Activated T-helper 2 cell treated with anti-CD3 and anti-CD28 coated beads, Interferon-gamma antibody, Interleukin-2, Interleukin-4, amounts not matched to agents 10 μg/mL and 5 μg/mL and 100 μg/mL, durations not matched to agents 14 hours and 24 hours and 36 hours (primary cell): ENCODE measurements at places on chromosomes 7 and 10. TPM values are rescaled to one million over a fixed set of nuclear protein-coding genes. Genes with fewer than 3 reads are reported as not detected.

GRCh38 chr7:71976645-71977044, 435.5 kb downstream of the CALN1 start:
- no peak overlapping the region for H3K4me3 ChIP-seq
- no peak for DNase-seq
- H3K27ac ChIP-seq: no peak overlapping the region
- no peaks in the 10 kb centered on the region for H3K27me3 ChIP-seq
- no peaks in the 10 kb centered on the region for H3K4me1 ChIP-seq
- H3K36me3 ChIP-seq: no peaks in the 10 kb centered on the region

FKBP6 gene
- total RNA-seq: not detected in 2 replicates

DNA sequence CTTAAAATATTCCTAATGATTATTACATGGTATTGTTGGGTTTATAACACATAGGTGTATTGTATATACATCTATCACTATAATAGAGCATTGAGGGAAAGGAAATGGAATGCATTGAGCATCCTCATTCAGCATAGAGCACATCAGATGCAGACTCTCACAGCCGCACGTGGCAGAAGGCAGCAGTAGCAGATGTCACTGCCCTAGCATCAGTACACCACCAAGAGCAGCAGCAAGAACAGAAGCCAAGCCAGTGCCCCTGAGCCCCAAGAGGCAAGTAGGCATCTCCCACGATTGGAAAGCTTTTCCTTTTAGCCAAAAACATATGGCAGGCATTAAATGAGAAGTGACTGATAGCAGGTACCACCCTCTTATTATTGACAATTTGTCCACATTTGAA, 510.0 kb downstream of the TNS3 start:
- H3K36me3 ChIP-seq: no peaks in the 10 kb centered on the region
- H3K27ac ChIP-seq: no peak overlapping the region
- no peaks in the 10 kb centered on the region for H3K4me1 ChIP-seq
- H3K4me3 ChIP-seq: no peak overlapping the region
- no peaks in the 10 kb centered on the region for H3K27me3 ChIP-seq

DNA sequence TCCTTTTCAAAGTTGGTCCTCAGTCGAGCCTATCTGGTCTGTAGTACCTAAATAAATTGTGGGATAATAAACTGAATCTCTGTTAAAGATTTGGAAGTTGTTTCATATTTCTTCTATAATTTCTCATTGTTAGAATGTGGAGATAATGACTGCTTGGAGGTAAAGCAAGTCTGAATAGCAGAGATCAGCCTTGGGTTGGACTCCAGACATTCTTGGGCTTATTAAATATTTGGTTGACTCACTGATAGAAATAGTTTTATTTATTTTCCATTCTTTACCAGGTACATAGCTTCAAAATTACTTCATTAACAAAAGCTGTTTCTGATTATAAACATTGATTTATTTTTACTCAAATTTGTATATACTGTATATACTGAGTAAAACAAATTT, 34.3 kb downstream of the TPST1 start:
- H3K27ac ChIP-seq: no peak overlapping the region
- no peak overlapping the region for H3K4me3 ChIP-seq
- no peak for DNase-seq
- no peaks in the 10 kb centered on the region for H3K36me3 ChIP-seq

GRCh38 chr10:79353726-79354125, 6.5 kb downstream of the PPIF start:
- peaks cover 87% of the 10 kb centered on the region for H3K36me3 ChIP-seq
- H3K27me3 ChIP-seq: no peaks in the 10 kb centered on the region
- H3K4me3 ChIP-seq: no peak overlapping the region
- peaks cover 42% of the 10 kb centered on the region for H3K4me1 ChIP-seq
- no peak overlapping the region for H3K27ac ChIP-seq

ATRNL1 gene
- 0.50 and 0.87 TPM in 2 replicates for total RNA-seq

GRCh38 chr7:23353172-23353571, 54.0 kb downstream of the MALSU1 start:
- H3K4me1 ChIP-seq: peaks cover 51% of the 10 kb centered on the region
- DNase-seq: no peak
- peaks cover 22% of the 10 kb centered on the region for H3K36me3 ChIP-seq
- H3K27ac ChIP-seq: no peak overlapping the region

- H3K27me3 ChIP-seq: no peaks in the 10 kb centered on the region
- H3K4me1 ChIP-seq: no peaks in the 10 kb centered on the region
- H3K4me3 ChIP-seq: no peak overlapping the region
- H3K27ac ChIP-seq: no peak overlapping the region
- H3K36me3 ChIP-seq: no peaks in the 10 kb centered on the region
Measured at GRCh38 chr10:127441350-127442219, 107.5 kb upstream of the NPS start.

- no peaks in the 10 kb centered on the region for H3K27me3 ChIP-seq
- peaks cover 47% of the 10 kb centered on the region for H3K36me3 ChIP-seq
- no peak overlapping the region for H3K4me3 ChIP-seq
- DNase-seq: no peak
- peaks cover 1% of the 10 kb centered on the region for H3K4me1 ChIP-seq
Measured at GRCh38 chr7:105661625-105662024, 80.3 kb upstream of the EFCAB10 start.

GRCh38 chr7:50557099-50557498, 8.1 kb downstream of the DDC start:
- H3K27me3 ChIP-seq: peaks cover 18% of the 10 kb centered on the region
- no peak overlapping the region for H3K4me3 ChIP-seq
- H3K27ac ChIP-seq: no peak overlapping the region
- DNase-seq: no peak
- no peaks in the 10 kb centered on the region for H3K36me3 ChIP-seq

DNA sequence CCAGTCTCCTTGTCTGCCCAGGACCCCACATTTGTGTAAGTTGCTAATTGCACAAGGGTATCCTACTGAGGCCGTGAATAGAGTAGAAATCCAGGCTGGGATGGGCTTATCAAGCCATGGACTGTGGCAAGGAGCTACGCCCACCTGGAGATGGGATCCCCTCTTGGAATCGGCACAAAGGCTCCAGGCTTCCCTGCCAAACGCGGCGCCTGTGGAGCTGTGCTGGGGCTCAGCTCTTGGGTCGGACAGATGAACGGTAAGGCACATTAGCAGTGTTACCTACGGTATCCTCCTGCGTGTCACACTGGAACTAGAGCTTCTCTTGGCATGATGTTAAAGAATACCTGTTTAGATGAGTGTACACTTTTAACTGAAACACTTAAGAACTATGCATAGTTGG, 196.7 kb downstream of the CELF2 start:
- H3K4me3 ChIP-seq: no peak overlapping the region
- peaks cover 98% of the 10 kb centered on the region for H3K36me3 ChIP-seq
- H3K4me1 ChIP-seq: peaks cover 86% of the 10 kb centered on the region

- H3K4me3 ChIP-seq: no peak overlapping the region
- H3K4me1 ChIP-seq: no peaks in the 10 kb centered on the region
- H3K36me3 ChIP-seq: no peaks in the 10 kb centered on the region
- H3K27ac ChIP-seq: no peak overlapping the region
- DNase-seq: no peak
- peaks cover 14% of the 10 kb centered on the region for H3K27me3 ChIP-seq
Measured at GRCh38 chr10:95350219-95350829, 59.5 kb upstream of the PDLIM1 start.

GRCh38 chr7:76509931-76510877, at the start of gene UPK3B:
Gene UPK3B, plus strand, starts transcription at chr7:76510552. Its CDS starts 101 bp downstream, at chr7:76510653.
- DNase-seq: peak; percentile 8
- H3K27me3 ChIP-seq: no peaks in the 10 kb centered on the region
- H3K27ac ChIP-seq: no peak within 1 kb of the TSS

GRCh38 chr10:5314840-5315239, 49.9 kb upstream of the UCN3 start:
- H3K27me3 ChIP-seq: no peaks in the 10 kb centered on the region
- DNase-seq: no peak
- no peak overlapping the region for H3K4me3 ChIP-seq
- H3K36me3 ChIP-seq: peaks cover 6% of the 10 kb centered on the region

DNA sequence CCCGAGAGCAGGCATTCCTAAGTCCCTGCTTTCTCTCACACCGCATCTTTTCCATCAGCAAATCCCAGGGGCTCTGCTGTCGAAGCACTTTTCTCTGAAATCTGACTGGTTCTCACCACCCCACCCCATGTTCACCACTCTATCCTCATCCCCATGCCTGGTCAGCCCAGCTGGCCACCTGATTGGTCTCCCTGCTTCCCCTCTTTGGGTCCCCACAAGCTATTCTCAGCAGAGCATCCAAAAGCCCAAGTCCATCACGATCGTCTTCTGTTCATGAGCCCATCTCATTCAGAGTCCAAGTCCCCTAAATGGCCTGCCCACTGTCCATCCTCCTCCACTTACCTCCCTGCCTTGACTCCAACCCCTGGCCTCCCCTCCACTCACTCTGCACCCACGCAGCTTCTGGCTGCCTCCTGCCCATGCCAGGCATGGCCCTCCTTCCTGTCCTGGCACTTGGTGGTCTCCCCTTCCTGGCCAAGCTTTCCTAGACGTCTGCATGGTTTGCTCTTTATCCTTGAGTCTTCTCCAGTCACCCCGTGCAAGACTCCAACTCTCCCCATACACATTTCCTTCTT, 1.6 kb upstream of the PPP2R2D start:
- peaks cover 13% of the 10 kb centered on the region for H3K27me3 ChIP-seq
- peak overlapping the region; percentile 82 for H3K4me3 ChIP-seq
- peaks cover 17% of the 10 kb centered on the region for H3K36me3 ChIP-seq
- peaks cover 37% of the 10 kb centered on the region for H3K4me1 ChIP-seq

GRCh38 chr10:110436554-110437350, 61.0 kb upstream of the DUSP5 start:
- H3K4me1 ChIP-seq: peaks cover 11% of the 10 kb centered on the region
- no peaks in the 10 kb centered on the region for H3K27me3 ChIP-seq
- no peak for DNase-seq
- H3K27ac ChIP-seq: no peak overlapping the region
- no peak overlapping the region for H3K4me3 ChIP-seq
- H3K36me3 ChIP-seq: no peaks in the 10 kb centered on the region

GRCh38 chr7:110253093-110253492, 837.8 kb upstream of the LRRN3 start:
- H3K36me3 ChIP-seq: no peaks in the 10 kb centered on the region
- no peaks in the 10 kb centered on the region for H3K27me3 ChIP-seq
- H3K4me1 ChIP-seq: no peaks in the 10 kb centered on the region

DNA sequence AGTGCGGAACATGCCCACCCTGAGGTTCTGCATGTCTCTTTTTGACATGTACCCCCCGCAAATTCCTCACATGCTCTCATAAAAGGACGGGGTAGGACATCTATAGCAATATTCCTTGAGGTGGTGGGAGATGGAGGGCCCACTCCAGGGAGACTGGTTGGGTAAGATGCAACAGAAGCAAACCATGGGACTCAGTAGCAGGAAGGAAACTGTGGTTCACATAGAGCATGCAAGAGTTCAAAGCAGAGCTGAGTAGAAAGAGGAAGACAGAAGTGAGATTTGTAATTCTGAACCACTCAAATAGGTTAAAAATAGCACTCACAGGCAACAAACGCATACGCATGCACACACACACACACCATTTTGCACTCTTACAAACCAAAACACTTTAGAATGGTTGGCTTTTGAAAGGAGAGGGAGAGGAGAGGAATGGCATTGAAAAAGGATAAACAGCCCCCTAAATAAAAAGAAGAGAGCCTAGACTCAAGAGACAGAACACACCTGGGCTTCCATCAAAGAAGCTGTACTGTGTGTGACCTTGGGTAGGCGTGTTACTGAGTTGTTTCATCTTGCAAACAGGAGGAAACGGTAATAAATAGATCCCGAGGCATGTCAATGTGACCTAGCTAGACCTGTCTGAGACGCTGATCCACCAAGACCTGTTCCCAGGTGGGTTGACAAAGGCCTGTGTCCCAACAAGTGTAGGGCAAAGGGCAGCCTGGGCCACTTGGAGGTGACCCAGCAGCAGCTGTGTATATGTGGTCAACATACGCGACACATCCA, 77.6 kb upstream of the LRRC4 start:
- H3K27ac ChIP-seq: peak overlapping the region; percentile 59
- H3K4me3 ChIP-seq: peak overlapping the region; percentile 53
- no peaks in the 10 kb centered on the region for H3K36me3 ChIP-seq
- H3K27me3 ChIP-seq: peaks cover 9% of the 10 kb centered on the region

DNA sequence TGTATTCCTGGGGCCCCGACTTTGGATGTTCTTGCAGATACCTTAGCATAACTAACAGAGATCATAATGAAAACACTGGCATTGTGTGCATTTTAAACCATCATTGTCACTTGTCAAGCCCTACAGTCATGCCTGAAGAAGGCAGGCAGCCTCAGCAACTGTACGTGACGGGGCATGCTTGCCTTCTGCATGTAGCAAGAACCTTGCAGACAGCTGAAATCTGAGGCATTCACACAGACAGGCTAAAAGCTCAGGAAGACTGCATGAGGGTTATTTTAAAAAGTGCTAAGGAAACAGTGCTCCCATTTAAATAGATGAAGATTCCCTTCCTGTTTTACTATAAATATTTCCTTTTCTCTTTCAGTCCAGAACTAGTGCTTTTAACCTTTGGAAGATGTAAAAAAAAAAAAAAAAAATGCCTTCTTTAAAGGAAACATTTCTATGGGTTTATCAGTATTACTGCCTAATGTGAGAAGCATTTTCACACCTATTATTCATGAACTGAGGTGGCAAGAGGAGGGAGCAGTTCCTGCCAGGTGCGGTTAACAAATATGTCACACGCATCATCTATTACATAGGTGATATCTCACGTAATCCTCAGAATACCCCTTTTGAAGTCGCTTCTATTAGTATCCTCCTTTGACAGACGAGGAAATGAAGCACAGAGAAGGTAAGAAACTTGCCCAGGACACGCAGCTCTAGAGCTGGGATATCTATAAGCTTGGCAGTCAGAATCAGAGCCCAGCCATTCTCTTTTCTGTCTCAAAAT, 88.1 kb downstream of the PRKCQ start:
- H3K27ac ChIP-seq: peak overlapping the region; percentile 37
- H3K27me3 ChIP-seq: no peaks in the 10 kb centered on the region
- peaks cover 36% of the 10 kb centered on the region for H3K4me1 ChIP-seq
- no peak overlapping the region for H3K4me3 ChIP-seq
- H3K36me3 ChIP-seq: peaks cover 57% of the 10 kb centered on the region

ST8SIA6 gene
- not detected in 2 replicates for total RNA-seq

TAS2R41 gene
- total RNA-seq: not detected in 2 replicates

DNA sequence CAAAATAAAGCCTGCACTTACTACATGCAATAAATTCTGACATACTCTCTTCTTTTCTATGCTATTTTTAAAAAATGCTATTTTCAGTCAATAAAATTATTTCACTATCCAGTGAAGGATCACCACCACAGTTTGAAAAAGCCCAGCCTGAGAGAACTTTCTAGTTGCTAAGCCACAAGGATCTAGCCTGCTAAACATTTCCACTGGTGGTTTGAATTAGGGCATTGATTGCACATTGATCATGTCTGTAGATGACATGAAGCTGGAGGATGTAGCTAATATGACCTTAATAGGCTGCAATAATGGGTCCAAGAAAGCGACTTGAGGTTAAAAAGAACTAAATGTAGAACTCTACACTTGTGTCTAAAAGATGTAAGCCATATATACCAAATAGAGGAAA, 56.0 kb upstream of the ARHGAP21 start:
- H3K27me3 ChIP-seq: no peaks in the 10 kb centered on the region
- no peaks in the 10 kb centered on the region for H3K36me3 ChIP-seq
- DNase-seq: no peak
- no peak overlapping the region for H3K27ac ChIP-seq
- H3K4me3 ChIP-seq: no peak overlapping the region

GRCh38 chr10:102651455-102652169, 7.3 kb downstream of the TRIM8 start:
- H3K27ac ChIP-seq: peak overlapping the region; percentile 75
- peaks cover 63% of the 10 kb centered on the region for H3K4me1 ChIP-seq
- peaks cover 73% of the 10 kb centered on the region for H3K36me3 ChIP-seq
- no peak for DNase-seq
- H3K27me3 ChIP-seq: no peaks in the 10 kb centered on the region
- peak overlapping the region; percentile 63 for H3K4me3 ChIP-seq
